ENCODE measurements at places on chromosomes 13 and 19.

DNA sequence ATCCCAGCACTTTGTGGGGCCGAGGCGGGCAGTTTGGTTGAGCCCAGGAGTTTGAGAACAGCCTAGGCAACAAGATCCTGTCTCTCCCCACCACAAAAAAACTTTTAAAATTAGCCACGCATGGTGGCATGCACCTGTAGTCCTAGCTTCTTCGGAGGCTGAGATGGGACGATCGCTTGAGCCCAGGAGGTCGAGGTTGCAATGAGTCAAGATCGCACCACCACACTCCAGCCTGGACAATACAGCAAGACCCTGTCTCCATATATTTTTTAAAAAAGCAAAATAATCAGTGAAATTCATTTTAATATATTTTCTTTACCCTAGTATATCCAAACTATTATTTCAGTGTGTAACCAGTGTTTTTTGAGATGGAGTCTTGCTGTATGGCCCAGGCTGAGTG is 8.2 kb downstream of the AP2A1 start:
- DNase-seq: no peak

DNA sequence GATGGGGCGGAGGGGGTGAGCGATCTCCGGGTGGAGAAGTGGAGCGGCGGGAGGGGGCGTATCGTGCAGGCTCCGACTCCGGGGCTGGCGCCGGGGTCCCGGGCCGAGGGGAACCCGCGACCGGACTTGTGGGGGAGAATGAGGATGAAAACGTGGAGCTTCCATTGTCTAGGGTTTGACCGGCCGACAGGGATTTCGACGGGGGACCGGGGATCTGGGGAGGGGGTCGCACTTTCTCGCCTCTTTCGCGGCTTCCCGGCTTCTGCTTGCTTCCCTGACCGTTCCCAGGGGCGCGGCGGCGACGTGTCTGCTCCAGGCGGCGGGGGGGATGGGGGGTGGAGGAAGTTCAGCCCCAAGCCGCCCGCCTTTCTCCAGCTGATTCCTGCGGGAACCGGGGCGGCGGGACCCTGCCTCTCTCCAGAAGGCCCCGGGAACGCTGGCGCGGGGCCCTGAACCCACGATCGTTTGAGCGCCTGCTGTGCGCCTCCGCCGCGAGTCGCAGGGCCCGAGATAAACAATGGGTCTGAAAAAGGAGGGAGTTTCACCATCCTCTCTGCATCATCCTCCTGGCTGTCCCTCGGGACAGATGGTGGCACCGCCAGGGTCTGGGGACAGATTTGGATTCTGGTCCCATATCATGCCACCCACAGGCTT is 790 bp downstream of the TPM4 start:
- no peak for DNase-seq

GRCh38 chr19:8481201-8481600 is 21.2 kb downstream of the PRAM1 start:
- DNase-seq: no peak

GRCh38 chr13:111327730-111328573 is 7.5 kb downstream of the TEX29 start:
- DNase-seq: no peak

- no peak for DNase-seq
Observed at GRCh38 chr19:367561-367960, 23.0 kb upstream of the MIER2 start.

DNA sequence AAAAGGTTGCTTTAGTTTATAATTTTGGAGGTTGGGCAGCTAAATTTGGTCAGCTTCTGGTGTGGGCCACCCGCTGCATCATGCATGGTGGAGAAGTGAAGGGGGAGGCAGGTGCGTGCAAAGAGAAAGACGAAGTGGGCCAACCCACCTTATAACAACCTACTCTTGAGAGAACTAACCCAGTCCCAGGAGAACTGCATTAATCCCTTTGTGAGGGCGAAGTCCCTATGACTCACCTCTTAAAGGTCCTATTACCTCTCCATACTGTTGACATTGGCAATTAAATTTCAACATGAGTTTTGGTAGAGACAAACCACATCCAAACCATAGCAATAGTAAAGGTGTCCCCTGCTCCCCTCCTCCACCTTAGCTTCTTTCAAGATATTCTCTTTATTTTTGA is 7.7 kb upstream of the FGF9 start:
- DNase-seq: no peak

DNA sequence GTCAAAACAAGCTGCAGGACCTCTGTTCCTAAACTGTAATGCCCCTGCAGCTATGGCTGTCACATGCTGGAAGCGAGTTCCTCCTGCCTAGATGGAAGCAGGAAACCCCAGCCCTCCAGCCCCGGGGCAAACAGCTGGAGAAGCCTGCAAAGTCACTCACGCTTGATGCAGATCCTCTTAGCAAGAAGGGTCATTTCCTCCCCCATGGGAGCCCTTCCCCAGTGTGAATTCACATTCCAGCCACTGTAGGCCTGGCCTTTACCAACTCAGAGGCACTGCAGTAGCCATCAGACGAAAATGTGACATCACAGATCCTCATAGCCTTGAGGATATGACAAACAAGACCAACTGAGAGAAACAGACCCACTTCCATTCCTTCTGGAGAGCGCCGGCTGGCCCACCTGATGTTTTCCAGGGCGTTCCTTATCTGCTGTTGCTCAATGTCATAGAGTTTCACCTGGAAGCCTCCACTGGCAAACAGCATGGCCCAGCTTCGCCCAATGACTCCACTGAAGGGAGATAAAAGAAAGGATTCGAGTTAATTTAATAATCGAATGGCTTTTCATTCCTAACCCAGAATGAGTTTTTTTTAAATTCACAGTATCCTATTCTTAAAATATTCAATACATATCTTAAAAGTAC is 13.5 kb downstream of the CRYL1 start:
- DNase-seq: no peak

DNA sequence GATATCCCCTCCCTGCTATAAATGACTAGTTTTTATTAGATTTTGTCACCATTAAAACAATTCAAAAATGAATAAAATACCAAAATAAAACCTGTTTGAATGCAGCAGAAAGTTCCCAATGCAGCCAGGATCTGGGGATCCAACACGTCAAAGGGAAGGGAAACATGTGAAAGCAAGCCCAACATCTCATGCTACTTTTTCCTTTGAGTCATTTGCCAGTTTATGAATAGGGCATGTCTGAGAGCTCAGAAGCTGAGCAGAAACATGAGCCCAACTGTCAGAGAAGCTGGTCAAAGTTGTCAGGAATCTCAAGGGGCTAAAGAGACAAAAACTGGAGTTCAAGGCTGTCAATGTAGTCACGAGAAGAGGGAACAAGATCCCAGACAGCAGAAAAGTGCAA is 526.4 kb downstream of the KLF5 start:
- DNase-seq: no peak

DNA sequence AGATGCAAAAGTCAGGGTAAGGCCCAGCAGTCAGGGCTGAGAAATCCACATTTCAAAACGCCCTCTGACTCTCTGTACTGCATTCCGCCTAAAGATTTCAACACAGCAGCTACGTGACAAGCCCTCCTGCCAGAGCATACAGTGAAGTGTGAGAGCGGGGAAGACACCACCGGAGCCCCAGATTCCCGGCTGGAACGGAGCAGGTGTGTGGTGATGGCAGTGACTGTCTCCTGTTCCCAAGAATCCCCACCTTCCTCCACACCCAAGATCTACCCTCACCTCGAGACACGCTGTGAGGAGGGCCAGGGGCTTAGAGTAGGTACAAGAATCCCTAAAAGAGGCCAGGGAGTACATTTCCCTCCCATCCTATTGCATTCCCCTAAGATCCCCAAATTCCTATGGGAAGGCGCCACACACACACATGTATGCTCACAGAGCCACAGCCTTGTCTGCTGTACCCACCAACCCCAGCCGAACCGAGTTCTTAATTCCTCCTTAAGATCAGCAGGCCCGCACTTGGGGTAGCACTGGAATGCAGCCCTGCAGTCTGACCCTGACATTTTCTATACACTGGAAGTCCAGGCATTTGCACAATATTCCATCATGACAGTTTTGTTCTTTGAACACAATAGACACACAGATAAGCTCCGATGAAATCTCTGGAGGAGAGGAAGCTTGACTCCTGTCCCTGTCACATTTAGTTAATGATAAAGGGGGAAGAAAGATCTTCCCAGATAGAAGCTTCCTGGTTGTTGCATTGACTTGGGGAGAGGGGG is 102.9 kb downstream of the FOXO1 start:
- peak; percentile 33 for DNase-seq

DNA sequence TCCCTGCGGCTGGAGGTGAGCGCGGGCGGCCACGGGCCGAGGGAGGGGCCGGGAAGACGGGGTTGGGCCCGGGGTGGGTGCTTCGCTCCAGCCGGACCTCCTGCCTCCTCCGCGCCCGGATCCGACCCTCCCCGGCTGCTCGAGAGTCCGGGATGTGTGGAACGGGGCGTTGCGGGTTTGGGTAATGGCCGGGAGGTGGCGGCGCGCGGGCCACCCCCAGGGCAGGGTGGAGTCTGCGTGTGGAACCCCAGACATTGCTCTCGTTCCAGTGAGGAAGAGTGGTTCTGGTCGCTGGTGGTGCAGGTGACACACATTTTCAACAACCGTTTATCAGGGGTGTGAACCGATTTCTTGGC is 38.8 kb downstream of the ARHGEF7 start:
- DNase-seq: peak; percentile 26

DNA sequence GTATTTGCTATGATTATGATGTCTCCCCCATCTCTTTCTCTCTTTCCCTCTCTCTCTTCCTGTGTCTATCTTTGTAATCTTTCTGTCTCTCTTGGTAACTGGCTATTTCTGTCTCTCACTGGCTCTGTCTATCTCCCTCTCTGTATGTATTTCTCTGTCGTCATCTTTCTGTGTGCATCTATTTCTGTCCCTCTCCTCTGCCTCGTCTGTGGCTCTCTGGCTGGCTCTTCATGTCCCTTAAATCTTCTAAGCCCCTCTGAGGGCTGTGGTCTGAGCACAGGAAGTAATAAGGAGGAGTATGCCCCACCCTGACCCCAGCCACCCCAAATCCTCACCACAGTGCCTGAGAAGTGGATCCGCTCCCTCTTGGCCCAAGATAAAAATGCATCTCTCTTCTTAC is 104.4 kb downstream of the DNAJC15 start:
- no peak for DNase-seq

- DNase-seq: no peak
Observed at GRCh38 chr13:76245920-76246319, 609.8 kb downstream of the LMO7 start.

DNA sequence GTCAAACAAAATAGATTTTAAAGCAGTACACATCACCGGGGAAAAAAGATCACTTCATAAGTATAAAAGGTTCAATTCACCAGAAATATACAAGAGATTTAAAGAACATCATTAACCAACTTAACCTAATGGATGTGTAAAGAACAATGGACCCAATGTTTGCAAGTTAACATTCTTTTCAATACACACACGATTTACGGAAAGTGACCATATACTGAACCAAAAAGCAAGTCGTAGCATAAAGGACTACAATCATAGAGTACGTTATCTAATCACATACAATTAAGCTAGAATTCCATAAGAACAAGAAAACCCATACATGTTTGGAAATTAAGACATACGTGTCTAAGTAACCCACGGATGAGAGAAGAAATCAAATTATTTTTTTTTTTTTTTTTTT is 9.6 kb downstream of the TGDS start:
- DNase-seq: no peak

DNA sequence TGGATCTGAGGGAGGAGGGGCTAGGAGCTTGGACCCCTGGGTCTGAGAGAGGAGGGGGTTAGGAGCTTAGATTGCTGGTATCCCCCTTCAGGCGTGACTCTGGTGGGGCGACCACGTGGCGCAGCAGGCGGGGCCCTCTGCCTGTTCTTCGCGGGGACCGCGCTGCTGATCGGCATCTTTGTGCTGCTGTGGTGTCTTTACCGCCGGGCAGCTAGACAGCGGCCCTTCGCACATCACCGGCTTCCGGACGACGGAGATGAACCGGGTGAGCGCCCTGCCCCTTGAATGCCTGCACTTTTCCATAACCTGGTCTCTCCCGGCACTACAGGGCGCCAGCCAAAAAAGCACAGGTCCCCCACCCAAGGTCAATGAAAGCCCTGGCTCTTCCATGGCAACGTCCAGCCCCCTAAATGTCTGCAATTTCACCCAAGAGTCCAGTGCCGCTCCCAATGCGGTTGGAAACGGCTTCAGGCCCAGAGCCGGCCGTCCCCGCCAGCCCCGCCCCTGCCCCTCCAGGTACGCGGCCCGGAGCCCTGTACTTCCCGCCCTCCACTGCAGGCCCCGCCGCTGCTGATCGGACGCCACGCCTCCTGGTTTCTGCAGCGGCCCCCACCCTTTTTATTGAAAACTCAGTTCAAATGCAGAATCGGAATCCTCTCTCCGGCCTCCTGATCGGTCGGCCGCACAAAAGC is 2.8 kb downstream of the GFY start:
- DNase-seq: no peak

- no peak for DNase-seq
Observed at GRCh38 chr19:15923702-15924101, 10.6 kb downstream of the CYP4F11 start.

DNA sequence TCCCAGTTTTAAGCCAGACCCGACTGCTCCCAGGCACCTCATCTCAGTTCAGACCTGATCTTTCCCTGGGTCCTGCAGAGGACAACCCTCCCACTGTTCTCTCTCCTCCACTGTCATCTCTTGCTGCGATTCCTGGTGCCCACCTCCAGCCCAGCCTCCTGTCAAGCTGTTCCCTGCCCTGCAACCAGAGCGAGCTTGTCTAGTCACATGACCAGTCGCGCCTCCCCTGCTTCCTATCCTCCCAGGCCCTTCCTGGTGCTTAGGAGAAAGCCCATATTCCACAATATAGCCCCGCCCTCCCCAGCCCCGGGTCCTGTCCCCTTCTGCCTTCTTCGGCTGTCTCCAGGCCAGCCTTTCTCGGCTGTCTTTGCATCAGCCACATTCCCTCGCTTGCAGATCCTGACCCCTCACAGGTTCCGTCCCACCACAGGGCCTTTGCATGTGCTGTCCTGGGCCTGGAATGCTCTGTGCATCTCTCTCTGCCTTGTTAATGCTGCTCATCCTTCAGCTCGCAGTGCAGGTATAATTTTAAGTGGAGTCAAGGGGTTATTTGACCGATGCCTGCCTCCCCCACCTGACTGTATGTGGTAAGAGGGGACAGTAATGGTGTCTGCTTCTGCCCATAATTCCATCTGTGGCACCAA is 88.8 kb downstream of the IER2 start:
- DNase-seq: no peak

GRCh38 chr13:109670776-109671175 is 115.6 kb downstream of the IRS2 start:
- no peak for DNase-seq

GRCh38 chr13:33004511-33004910 is 11.7 kb upstream of the KL start:
- DNase-seq: peak; percentile 14

DNA sequence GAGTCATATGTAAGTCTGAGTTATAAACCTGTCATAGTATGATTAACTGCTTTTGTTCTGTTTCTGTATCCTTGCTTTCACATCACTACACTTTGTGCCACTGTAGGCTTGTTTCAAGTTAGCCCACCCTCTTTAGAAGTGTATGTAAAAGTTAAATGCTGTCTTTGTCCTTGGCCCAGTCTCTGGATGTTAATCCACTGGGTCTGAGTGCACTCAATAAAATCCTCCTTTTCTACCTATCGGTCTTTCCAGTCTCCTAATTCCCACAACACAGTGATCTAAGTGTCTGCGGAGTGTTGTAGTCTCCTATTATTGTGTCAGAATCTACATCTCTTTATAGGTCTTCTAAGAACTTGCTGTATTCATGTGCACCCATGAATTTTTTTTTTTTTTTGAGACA is 14.1 kb downstream of the ZNF429 start:
- DNase-seq: peak; percentile 2
